ENCODE measurements at places on chromosomes 4 and X. TPM values are rescaled to one million over a fixed set of nuclear protein-coding genes. Genes with fewer than 3 reads are reported as not detected.

S100G gene
- not detected for total RNA-seq

KLHL34 gene
- total RNA-seq = not detected

TLR2 gene
- 0.13 TPM for total RNA-seq

RS1 gene
- total RNA-seq = not detected

ZDHHC15 gene
- total RNA-seq = under 0.01 TPM
